ENCODE measurements at places on chromosomes 6 and 20.

DNA sequence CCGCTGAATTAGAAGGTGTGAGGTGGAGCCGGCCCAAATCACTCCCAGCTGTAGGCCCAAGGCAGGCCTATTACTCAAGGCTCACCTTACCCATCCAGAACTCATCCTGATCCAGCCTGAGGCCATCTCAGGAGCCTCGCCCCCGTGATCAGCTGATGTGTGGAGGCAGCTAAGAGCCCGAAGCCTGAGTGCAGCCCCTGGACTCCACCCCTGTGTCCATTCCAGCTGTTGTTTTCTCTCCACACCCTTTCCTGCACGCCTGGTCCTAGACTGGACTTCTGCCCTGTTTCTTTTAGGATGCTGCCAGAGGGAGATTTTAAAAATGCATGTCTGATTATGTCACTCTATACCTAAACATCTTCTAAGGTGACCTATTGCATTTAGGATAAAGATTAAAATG, 124.7 kb upstream of the SUPT3H start:
- no peak for DNase-seq

GRCh38 chr6:139369568-139370282, 4.7 kb downstream of the CITED2 start:
- DNase-seq: peak; percentile 47

DNA sequence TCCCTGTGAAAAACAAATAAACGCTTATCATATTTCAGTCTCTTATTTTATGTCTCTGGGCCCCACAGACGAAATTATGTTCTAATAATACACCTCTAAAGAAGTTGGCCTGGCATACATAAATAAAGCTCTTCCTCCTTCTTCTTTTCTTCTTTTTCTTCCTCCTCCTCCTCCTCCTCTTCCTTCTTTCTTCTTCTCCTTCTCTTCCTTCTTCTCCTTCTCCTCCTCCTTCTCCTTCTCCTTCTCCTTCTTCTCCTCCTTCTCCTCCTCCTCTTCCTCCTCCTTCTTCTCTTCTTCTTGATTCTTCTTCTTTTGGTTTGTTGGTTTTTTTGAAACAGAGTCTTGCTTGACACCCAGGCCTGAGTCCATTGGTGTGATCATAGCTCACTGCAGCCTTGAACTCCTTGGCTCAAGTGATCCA, 41.8 kb upstream of the PTPN1 start:
- no peak for DNase-seq

DNA sequence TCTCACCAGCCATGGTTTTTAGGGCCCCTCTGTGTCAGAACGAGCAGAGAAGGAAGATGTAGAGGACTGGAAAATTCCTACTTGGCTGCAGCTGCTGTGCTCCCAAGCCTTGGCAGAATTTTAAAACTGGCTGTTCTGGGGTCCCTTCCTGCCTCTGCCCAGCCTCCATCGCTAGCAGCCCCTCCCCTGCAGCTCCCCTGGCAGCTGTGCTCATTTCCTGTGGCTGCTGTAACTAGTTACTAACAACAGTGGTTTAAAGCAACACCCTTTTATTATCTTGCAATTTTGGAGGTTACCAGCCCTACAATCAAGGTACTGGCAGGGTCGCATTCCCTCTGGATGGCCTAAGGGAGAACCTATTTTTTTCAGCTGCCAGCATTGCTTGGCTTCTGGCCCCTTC, 3.7 kb upstream of the CST11 start:
- DNase-seq: no peak

GRCh38 chr6:53793318-53794136, 1.3 kb upstream of the LRRC1 start:
- DNase-seq: peak; percentile 4

GRCh38 chr6:144378437-144378836, 93.3 kb downstream of the UTRN start:
- DNase-seq: no peak

- DNase-seq: no peak
These were observed 918 bp upstream of the TRIM38 start for GRCh38 chr6:25961619-25962148.

DNA sequence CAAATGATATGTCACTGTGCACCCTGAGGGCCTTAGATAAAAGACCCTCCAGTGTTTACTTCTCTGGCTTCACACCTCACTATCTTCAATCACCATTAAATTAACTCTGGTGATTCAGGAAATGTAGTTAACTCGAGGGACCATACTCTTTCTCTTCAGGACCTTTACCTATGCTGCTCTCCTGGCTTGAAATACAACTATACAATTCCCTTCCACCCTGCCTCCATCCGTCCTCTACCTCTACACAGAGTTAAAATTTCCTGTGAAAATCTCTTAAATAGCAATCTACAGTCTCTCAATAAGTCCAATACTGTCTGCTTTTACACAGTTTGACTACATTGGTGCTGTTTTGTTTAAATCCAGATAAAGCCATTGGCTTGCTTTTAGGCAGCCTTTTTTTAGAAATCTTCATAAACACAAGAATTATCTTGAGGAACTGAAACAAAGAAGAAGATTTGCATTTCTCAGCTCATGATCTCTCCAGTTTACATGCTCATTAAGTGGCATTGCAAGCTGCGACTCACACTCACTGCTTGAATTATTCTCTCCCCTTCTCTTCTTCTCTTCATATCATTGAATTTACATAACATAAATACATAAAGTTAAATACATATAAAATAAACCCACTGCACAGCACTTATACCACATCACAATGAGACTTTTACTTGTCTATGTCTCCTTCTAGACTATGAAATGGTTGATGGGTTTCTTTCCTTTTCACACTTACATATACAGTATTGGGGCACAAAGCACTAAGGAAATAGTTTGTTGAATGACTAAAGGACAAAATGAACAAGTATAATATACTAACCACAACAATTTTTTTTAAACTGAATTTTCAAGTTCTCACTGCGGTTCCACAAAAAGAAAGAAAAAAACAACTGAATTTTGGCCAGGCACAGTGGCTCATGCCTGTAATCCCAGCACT, 239.0 kb upstream of the KCNQ5 start:
- no peak for DNase-seq

GRCh38 chr6:35757456-35758123, 18.8 kb upstream of the CLPSL2 start:
- DNase-seq: no peak

- no peak for DNase-seq
These were observed 388.3 kb upstream of the RNF217 start for GRCh38 chr6:124573953-124574352.

DNA sequence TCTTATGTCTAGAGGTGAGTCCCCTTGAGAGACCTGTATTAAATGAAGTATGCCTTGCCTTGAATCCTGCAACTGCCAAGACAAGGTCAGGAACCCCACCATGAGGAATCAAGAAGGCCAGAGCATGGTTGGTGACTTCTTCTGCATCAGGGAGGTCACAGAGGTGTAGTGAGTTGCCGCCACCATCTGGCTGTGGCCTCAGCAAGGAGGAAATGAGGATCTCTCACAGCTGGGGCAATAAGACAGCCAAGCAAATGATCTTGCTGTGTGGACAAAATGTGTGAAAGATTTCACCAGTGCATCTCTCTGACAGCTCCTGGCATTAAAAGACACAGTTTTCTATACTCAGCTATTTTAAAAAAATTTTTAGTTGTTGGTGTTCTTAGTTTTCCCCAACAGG, 611.0 kb downstream of the DOK5 start:
- DNase-seq: no peak

GRCh38 chr20:4815628-4816027, 93.9 kb downstream of the PRND start:
- no peak for DNase-seq

DNA sequence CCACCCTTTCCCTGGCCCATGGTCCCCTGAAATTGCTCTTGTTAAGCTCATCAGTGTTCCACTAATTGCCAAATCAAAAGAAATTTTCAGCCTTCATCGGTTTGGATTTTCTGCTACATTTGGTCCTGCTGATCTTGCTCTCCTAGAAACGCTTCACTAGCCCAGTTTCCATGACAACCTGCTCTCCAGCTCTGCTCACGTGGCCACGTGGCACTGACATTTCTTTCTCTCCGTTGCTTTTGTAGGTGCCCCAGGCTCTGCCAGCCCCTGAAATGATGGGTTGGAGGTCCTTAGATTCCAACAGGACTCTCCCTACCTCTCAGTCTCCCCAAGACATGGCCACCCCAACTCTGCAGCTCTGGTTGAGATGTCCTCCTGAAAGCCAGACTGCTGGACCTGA, 45.8 kb upstream of the NNAT start:
- no peak for DNase-seq

GRCh38 chr20:33789109-33789857, 21.9 kb upstream of the CHMP4B start:
- no peak for DNase-seq

GRCh38 chr20:33648396-33649004, 13.6 kb upstream of the C20orf144 start:
- DNase-seq: no peak

GRCh38 chr20:50401587-50402418, 108.4 kb upstream of the PTPN1 start:
- no peak for DNase-seq

- no peak for DNase-seq
These were observed 22.5 kb downstream of the THBS2 start for GRCh38 chr6:169230946-169231789.

DNA sequence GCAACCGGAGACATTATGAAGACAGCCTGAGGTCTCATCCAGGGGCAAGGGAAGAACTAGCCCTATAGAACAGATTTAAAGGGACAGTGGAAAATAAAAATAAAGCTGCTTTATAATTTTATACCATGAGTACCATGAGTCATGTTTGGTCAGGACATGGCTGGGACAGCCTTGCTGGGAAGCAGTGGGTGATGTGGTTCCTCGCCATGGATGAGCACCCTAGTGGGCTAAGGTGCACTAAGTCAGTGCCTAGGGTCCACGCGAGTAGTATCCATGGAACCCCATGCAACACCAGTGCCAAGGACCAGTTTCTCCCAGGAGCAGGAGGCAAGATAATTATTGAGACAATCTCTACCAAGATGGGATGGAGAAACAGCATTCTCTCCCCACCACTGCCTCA, 33.4 kb upstream of the ELMO2 start:
- no peak for DNase-seq

GRCh38 chr6:166932116-166932515, 24.2 kb downstream of the RNASET2 start:
- DNase-seq: no peak

- DNase-seq: no peak
These were observed 273.1 kb downstream of the CLIC5 start for GRCh38 chr6:45742591-45742990.

GRCh38 chr6:36984581-36985416, 1.2 kb downstream of the MTCH1 start:
- peak; percentile 54 for DNase-seq

DNA sequence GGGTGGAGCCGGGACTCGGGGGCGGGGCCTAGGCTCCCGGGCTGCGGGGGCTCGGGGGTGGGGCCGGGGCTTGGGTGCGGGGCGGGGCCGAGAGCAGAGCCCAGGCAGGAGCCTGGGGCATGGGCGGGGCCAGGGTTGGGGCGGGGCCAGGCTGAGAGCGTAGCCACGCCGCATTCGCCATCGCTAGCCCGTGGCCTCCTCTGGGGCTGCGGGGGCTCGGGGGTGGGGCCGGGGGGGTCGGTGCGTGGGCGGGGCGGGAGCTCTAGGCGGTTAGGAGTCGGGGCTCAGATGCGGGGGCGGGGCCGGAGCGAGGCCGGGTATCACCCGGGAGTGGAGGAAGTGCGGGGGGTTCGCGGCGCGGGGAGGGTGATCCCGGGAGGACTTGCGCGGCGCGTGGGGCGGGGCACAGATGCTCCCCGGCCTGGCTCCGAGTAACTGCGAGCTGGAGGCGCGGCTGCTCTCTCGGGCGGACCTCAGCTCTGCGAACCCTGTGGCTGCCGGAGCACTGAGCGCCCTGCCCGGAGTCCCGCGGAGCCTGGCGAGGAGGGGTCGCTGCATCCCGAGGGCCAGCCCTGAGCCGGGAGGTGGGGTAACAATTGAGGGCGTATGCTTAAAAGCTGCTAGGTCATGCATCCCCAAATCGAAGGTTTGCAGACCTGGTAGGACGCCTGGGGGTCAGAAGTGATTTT, 434 bp upstream of the ECI2 start:
- peak; percentile 87 for DNase-seq

DNA sequence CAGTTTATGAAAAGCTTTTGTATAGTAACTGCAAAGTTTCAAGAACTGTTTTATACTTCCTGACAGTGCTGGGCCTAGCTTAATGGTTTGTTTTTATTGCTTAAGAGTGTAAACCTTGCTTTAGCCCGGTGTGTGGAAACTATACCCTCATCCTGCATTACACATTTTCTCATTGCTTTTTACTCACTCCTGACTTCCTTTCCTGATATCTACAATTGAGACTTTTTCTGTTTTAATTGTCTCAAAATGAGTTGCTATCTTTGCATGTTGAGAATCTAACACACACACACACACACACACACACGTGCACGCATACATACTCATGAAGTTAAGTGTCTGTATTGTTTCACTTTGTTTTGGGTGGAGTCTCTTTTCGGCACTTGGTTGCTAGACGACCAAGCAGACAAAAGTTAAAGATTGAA, 16.7 kb downstream of the BMP2 start:
- DNase-seq: no peak

DNA sequence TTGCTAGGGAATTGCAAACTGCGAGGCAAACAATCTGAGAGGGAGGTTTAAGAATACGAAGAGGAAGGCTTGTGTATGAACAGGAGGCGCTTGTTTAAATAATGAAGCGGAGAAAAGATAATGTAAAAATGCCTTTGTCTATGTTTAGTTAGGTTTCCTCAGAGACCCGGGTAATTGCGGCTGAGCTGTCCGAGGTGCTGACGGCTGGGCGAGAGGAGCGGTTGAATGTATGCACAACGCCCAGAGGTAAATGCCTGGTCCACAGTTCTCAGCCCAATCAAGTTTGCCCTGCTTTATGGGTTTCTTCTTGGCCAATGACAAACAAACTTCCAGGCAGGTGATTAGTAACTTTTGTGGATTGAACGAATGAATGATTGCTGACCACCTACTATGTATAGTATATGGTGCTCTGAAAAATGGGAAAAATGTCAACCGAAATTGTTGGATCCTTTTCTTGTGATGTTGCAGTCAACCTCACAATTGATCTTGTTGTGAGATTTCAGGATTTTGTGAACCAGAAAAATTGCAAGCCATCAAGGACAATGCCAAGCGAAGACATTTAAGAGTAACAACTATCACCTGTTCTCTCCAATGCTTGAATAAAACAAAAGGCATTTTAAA, 38.3 kb upstream of the SLC32A1 start:
- DNase-seq: peak; percentile 15

DNA sequence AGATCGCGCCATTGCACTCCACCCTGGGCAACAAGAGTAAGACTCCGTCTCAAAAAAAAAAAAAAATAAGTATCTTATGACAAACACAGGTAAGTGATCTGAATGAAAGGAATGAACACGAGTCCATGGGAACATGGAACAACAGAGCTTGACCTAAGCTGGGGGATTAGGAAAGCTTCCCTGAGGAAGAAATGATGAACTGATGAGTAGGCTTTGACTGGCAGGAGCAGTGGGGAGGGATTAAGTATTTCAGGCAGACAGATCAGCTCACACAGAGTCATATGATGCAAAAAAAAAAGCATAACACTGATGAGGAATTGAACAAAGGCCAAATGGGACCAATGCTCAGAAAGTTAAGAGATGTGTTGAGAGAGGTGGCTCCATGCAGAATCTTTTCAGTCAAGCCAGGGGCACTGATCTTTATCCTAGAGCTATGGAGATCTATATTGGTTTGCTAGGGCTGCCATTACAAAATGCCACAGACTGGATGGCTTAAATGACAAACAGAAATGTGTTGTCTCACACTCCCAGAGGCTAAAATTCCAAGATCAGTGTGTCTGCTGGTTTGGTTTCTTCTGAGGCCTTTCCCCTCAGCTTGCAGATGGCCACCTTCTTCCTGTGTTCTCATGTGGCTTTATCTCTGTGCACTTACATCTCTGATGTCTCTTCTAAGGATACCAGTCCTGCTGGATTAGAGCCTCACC, 85.6 kb downstream of the ANKRD6 start:
- DNase-seq: no peak

- DNase-seq: peak; percentile 15
These were observed 112.8 kb downstream of the HFE start for GRCh38 chr6:26199773-26200764.

Data from CD4-positive, alpha-beta memory T cell (primary cell).